ENCODE measurements at places on chromosomes 1 and 21.

GRCh38 chr1:34917017-34917416, 12.4 kb downstream of the DLGAP3 start:
- H3K4me1 ChIP-seq: no peaks in the 10 kb centered on the region
- no peaks in the 10 kb centered on the region for H3K36me3 ChIP-seq
- DNase-seq: no peak
- H3K27me3 ChIP-seq: no peaks in the 10 kb centered on the region
- no peak overlapping the region for H3K27ac ChIP-seq

- no peaks in the 10 kb centered on the region for H3K27me3 ChIP-seq
- no peak overlapping the region for H3K4me3 ChIP-seq
- no peak for DNase-seq
- no peaks in the 10 kb centered on the region for H3K36me3 ChIP-seq
Observed at GRCh38 chr21:36245649-36246048, 74.3 kb upstream of the MORC3 start.

DNA sequence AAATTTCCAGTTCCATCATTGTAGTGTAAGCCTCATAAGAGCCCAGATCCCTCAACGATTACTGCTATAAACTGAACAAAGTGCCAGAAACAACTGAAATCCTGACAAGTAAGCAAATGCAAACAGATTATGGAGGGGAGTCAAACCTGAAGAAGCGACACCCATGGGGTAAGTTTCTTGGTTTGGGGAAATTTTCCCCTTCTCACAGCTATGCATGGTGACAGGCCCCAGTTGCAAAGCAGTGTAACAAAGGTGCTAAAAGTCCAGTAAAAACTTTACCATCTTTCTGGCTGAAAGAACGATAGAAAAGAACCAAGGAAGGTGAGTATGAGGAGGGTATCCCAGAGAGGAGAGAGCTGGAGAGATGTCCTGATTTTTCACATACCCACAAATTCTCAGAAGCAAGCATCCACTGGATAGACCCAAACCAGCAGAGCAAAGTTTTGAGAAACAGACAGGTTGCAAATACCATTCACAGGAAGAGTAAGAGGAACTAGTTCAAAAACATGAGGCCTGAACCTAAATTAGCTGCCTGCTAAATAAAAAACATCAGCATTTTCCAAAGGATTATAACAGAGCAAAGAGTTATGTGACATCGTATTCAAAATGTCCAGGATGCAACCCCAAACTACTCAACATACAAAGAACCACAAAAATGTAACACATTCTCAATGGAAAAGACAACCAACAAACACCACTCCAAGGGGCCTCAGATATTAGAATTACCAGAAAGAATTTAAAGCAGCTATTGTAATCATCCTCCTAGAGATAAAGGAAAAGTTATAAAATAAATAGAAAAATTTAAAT, 14.5 kb downstream of the SCYL3 start:
- H3K4me1 ChIP-seq: no peaks in the 10 kb centered on the region
- no peaks in the 10 kb centered on the region for H3K36me3 ChIP-seq
- H3K27ac ChIP-seq: no peak overlapping the region
- H3K4me3 ChIP-seq: no peak overlapping the region
- DNase-seq: no peak
- no peaks in the 10 kb centered on the region for H3K27me3 ChIP-seq

DNA sequence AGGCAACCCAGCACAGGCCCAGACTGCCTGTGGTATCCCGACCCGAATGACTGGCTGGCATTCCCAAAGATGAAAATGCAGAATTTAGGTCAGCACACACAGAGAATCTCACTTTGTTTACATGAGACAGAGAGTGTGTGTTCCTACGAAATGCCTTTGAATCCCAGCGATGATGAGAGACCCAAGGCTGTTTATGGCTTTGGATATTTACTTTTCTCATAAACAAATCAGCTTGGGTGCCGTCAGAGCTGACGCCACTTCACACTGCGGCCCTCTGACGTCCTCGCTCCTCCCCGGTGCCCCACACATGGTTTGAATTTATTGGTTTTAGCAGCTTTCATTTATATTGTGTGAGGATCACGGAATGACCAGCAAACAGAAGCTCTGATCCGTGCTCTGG, 18.7 kb downstream of the TRABD2B start:
- no peak overlapping the region for H3K27ac ChIP-seq
- H3K4me1 ChIP-seq: no peaks in the 10 kb centered on the region
- no peaks in the 10 kb centered on the region for H3K36me3 ChIP-seq
- no peak overlapping the region for H3K4me3 ChIP-seq

DNA sequence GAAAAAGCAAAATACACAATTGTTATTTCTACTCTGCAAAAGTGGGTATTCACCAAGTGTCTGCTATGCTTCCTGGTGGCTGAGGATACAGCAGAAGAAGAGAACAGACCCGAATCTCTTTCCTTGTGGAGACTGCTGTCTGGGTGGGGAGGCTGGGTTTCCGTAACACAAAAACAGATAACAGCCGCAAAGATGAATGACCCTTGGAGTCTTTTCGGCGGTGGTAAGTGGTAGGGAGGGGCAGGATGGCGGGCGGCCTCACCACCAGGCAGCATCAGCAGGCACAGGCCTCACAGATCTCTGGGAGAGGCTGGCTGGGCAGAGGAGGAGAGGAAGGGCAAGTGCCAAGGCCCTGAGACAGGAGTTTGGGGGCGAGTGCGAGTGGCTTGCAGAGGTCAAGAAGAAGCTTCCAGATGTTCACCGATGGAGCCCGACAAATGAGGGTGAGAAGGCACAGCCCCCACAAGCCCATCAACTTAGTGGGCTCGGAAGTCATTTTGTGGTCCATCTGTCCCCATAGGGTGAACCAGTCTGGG, 164.2 kb downstream of the RHOU start:
- DNase-seq: no peak
- no peaks in the 10 kb centered on the region for H3K27me3 ChIP-seq
- peak overlapping the region; percentile 69 for H3K27ac ChIP-seq
- peaks cover 17% of the 10 kb centered on the region for H3K4me1 ChIP-seq

- H3K27ac ChIP-seq: no peak overlapping the region
- no peak overlapping the region for H3K4me3 ChIP-seq
- H3K27me3 ChIP-seq: no peaks in the 10 kb centered on the region
- no peaks in the 10 kb centered on the region for H3K4me1 ChIP-seq
Observed at GRCh38 chr1:44640200-44640853, 34.0 kb downstream of the TMEM53 start.

- DNase-seq: no peak
- no peak overlapping the region for H3K27ac ChIP-seq
- H3K4me1 ChIP-seq: no peaks in the 10 kb centered on the region
- H3K4me3 ChIP-seq: no peak overlapping the region
Observed at GRCh38 chr1:168379104-168379860, 98.6 kb downstream of the TBX19 start.

- no peaks in the 10 kb centered on the region for H3K36me3 ChIP-seq
- no peaks in the 10 kb centered on the region for H3K4me1 ChIP-seq
- no peak overlapping the region for H3K4me3 ChIP-seq
- H3K27me3 ChIP-seq: peaks cover 35% of the 10 kb centered on the region
- no peak for DNase-seq
Observed at GRCh38 chr1:29829448-29830344, 593.4 kb downstream of the PTPRU start.
